AG08395 (cell line): ENCODE measurements at places on chromosomes 2 and 18.

DNA sequence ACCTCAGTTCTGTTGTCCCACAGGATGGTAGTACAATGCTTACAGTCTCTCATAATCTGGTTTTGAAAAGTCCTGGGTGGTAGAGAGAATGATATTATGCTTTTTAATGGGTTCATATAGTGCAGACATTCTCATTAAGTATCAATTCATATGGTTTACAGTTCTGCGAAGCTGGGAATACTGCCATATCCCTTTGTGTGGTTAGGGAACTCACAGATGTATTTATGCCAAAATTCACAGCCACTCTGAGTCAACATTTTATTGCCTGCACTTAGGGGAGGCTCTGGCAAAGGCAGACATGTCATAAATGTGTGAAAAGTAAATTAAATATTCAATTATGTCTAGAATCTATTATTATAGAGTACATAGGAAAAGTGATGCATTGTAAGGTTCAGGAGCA lies 808.2 kb downstream of the SUCLG1 start:
- DNase-seq: peak; percentile 2

DNA sequence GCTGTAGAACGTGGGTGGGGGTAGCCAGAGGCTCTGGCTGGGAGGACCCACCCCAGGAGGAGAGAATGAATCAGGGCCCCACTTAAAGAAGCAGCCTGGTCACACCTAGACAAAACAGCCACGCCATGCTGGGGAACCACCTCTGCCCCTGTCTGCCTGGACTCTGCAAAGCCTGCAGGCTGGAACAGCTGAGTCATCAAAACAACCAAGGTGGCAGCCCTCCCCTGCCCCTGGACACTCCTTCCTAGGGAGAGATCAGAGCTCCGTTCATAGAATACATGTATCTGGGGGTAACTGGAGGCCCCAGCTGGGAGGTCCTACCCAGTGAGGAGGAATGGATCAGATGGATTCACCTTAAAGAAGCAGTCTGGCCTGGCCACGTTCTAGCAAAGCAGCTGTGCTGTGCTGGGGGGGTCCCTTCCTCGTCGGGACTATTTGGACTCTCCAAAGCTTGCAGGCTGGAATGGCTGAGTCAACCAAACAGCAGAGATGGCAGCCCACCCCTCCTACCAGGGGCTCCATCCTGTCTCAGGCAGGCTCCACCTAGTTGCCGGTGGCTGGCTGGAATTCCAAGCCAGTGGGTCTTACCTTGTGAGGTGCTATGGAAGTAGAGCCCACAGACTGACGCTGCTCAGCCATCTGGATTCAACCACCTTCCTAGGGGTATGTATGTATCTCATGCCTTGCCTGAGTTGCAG lies 50.5 kb upstream of the NT5C1B start:
- DNase-seq: no peak

- DNase-seq: no peak
Observed at GRCh38 chr2:5409898-5410381, 282.2 kb upstream of the SOX11 start.

DNA sequence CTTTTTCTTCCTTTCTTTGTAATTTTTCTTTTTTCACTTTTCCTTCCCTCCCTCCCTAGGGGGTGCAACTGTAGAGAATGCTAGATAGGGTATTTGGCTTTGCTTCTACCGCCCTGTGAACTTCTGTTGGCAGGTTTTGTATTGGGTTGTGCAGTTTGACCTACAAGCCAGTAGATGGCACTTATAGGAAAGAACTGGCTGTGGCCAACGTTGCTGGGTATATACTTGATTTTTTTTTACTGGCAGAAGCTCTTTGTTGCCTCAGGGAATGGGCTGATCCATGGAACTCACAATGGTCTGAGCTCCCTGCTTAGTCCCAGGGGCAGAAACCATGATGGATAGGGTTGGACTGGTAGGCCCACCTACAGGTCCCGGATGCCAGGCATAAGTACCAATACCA lies 1019.5 kb upstream of the LRRTM1 start:
- no peak for DNase-seq

DNA sequence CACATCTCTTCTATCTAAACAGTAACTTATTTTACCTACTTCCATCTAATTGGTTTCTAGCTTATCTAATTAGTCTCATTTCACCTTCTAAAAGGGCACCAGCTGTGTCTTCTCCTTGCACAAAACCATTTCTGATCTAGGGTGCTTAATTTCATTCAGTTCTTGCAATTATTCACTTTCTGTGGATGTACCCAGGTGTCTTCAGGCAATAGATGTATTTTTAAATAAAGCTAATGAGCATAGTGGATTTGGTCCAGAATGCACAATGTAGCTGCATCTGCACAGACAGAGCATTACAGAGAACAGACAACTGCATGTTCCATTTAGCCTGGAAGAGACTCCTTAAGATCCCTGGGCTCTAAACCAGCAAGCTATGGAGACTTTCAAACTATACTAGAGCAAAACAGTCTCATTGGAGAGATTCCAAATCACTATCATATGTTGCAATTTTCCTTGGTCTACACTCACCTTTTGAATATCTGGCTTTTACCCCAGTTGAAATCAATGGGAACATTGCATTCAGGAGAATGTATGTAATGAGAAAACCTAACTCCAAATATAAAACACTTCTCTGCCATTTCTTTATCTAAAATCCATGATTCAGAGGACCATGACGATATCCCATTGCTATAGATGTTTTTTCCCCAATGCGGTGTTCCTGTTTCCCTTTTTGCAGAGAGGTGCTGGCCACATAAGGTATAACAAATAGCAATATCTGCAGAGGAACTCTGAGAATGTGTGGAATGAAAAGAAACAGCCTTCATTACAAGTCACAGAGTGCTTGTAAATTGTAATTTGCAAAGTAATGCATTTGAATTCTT lies 3.5 kb upstream of the RFX8 start:
- DNase-seq: no peak
